ENCODE measurements at places on chromosomes 13 and 19.

DNA sequence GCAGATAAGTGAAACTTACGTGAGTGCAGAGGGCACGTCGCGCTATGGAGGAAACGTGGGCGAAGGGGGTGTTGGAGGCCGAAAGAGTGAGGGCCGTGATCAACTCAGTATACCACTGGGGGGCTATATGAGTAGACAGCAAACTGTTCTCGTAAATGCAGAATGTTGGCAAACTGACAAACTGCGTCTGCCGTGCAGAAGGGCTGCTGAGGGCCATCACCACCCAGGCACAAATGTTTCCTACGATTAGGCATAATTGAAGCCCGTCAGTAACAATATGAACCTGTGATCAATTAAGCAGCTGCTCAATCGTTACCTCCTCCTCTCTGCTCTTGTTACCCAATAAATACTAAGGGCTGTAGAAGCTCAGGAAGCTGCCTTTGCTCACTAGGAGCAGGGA is 17.3 kb upstream of the MADCAM1 start:
- DNase-seq = no peak

GRCh38 chr19:996051-996838 is 4.0 kb upstream of the GRIN3B start:
- DNase-seq = no peak

DNA sequence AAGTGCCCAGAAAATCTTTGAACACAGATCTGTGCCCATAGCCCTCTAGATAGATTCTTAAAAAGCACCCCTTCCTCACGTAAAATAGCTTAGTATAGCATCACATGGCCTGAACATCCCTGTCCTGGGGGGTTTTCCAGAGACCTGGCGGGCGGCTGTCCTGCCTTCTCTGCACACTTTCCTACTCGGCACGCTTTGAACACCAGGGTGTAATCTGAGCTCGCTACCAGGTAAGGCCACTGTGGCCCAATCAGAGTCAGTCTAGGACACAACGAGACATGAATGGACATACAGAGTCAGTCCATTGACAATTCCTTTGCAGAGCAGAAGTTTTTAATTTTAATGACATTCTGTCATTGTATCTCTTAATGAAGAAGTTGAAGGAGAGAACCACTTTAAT is 8.1 kb downstream of the CYP2A13 start:
- DNase-seq = no peak

- DNase-seq = no peak
Observed at GRCh38 chr13:99375738-99376080, 68.5 kb upstream of the GPR183 start.

DNA sequence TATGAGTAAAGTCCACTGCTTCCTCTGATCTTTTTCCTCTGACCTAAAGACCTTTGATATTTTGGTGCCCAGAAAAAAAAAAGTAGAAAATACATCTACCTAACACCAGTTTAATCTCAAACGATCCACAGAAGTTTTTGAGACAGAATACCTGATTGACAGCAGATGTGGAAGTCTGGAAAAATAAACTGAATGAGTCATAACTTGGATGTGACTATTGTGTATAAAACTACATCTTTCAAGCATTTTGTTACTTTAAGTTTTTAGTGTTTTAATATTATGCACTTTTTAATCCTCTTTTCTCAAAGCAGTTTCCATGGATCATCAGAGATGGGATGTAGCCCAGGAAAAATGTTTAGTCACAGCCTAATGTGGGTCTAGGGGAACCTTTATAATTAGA is 216.1 kb downstream of the SLITRK1 start:
- DNase-seq = no peak

GRCh38 chr19:44960906-44961728 is 5.9 kb downstream of the CLPTM1 start:
- no peak for DNase-seq

GRCh38 chr13:22144806-22145205 is 473.9 kb downstream of the FGF9 start:
- no peak for DNase-seq

- DNase-seq = no peak
Observed at GRCh38 chr19:42411581-42412178, 15.5 kb downstream of the LIPE start.

- DNase-seq = no peak
Observed at GRCh38 chr13:23619068-23619855, 49.0 kb downstream of the TNFRSF19 start.

- no peak for DNase-seq
Observed at GRCh38 chr19:1558552-1558951, 9.6 kb downstream of the MEX3D start.

DNA sequence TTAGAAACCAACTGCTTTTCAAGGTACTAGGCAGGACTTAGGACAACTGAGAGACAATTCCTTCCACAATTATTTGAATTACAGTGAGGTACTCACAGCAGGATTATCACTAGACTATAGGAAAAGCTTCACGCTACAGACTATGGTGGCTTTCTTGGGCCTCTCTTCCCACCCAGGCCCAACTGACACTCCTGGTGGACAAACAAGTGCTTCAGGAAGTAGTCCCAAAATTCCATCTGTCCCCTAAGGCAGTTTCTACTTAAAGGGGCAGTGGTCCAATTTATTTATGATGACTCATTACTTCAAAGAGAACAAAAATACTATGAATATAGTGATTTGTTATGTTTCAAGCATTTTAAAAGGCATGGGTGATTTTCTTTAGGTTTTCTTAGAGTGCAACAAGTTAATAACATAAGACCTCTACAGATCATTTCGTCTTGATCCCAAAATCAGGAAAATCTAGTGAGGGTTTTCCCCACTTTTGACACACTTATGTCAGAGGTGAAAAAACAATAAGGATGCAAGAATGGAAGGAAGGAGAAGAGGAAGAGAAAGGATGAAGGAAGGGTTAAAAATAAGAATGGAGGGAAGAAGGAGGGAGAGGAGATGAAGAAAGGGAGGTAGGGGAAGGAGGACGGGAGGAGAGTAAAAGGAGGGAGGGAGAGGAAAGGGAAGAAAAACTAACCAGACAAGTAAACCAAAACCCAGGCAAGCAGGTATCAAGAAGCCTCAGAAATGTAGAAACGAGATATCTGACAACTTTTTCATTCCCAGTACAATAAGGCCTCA is 100.7 kb downstream of the SERP2 start:
- DNase-seq = no peak

GRCh38 chr13:23960566-23961156 is 63.4 kb upstream of the C1QTNF9B start:
- DNase-seq = no peak

GRCh38 chr13:79612604-79613003 is 131.6 kb downstream of the NDFIP2 start:
- DNase-seq = no peak

DNA sequence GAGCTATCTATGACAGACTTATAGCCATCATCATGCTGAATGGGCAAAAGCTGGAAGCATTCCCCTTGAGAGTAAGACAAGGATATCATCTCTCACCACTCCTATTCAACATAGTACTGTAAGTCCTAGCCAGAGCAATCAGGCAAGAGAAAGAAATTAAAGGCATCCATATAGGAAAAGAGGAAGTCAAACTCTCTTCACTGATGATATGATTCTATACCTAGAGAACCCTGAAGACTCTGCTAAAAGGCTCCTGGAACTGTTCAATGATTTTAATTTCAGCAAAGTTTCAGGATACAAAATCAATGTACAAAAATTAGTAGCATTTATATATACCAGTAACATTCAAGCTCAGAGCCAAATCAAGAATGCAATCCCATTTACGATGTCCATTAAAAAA is 21.7 kb upstream of the C1QTNF9B start:
- DNase-seq = no peak

GRCh38 chr13:28496188-28496564 is 1.2 kb upstream of the FLT1 start:
- DNase-seq = no peak

Data from NK-92 treated with Interleukin-12 subunit alpha and Interleukin-12 subunit beta, amount 100 ng/mL, for 24 hours (cell line).